ENCODE measurements at places on chromosomes 16 and 17.

- DNase-seq, result no peak
These were observed 210.2 kb downstream of the MSI2 start for GRCh38 chr17:57466521-57466920.

DNA sequence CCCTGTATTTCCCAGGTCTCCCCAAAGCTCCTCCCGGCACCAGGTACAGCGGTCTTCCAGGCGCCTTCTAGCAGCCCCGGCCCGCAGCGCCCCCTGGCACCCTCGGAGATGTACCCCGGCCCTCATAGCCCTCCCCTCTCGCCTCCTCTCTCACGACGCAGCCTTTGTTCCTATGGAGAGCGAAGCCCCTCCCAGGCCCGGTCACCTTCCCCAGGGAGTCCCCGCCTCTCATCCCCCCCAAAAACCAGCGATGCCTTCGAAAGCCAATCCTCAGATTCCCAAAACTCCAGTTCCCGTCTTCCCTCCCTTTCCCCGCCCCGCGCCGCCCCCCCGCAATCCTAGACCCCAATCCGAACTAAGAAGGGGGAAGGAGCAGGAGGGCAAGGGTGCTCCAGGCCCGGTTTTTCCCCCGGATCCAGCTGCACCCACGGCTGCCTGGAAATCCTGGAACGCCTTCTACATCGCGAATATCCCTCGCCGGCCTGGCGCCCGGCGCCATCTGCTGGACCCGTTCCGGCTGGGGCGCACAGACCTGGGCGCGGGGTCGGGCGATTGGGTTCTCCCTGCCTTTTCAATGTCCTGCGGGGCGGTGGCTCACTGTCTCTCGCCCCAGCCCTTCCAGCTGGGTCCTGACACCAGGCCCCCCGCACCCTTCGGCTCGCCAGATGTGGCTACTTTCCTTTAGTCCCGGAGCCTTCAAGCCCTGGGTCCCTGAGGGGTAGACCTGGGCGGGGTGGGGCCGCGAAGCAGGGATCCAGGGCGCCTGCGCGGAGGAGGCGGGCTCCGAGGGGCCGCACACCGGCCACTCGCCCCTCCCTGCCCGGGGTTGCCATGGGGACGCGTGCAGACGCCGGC, at the start of gene DNAH2:
DNAH2 (plus strand) TSS at position 844 of the 855 bp plus-strand sequence. CDS start 1,991 bp downstream, outside the sequence.
- peak; percentile 54 for DNase-seq

DNA sequence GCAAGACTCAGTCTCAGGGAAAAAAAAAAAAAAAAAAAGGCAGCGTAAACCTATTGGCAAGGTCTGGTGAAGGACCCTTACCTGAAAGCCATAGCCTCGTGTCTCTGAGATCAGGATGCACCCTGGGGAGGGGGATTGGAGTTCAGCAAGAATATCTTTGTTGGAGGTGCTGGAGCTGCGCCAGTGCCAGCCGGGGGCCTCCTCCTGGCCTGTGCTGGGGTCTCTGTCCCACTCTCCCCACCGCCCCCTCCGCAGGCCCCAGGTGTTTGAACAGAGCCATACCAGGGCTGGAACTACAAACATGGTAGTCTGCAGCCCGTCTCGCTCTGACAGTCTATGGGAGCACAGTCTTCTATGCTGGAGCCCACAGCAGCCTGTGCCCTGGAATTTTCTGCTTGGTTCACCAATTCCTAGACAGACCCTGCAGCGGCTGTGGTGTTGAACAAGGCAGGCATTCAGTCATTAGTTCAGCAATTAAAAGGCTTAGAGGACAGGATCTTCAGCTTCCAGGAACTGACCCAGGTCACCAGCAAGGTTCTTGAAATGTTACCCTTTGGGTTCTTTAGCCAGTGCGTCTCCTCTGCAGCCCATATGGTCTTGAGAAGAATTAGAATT, 42.2 kb upstream of the KIFC3 start:
- no peak for DNase-seq

DNA sequence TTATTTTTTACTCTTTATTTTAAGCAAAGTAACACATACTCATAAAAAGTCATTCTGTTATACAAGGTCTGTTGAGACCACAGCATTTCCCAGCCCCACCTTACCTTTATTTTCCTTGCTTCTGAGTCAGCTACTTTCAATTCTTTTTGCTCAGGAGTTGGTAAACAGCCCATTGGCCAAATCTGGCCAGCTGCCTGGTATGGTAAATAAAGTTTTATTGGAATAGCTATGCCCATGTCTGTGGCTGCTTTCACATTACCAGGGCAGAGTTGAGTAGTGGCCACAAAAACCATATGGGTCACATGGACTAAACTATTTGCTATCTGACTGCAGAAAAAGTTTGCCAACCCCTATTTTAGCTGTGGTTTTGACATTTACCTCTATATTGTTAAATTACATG, 3.4 kb upstream of the NSRP1 start:
- no peak for DNase-seq

DNA sequence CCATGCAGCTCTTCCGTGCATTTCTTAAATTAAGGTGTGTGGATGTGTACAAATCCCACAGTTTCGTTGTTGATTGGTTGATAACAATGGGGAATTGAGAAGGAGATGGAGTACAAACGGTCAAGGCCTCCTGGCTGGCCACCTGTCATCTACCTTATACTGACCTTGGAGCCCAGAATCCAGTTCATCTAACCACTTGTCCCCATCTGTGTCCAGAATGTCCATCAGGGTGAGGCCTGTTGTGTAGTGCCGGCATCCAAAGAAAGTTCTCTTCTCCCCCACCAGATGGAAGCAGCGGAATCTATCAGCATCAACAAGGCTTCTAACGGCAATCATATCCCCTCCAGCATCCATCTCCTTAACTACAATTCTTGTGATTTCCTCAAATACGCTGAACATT, 1.5 kb downstream of the GSDMB start:
- DNase-seq, result no peak

- peak; percentile 5 for DNase-seq
These were observed 17.4 kb downstream of the CSF3 start for GRCh38 chr17:40032322-40033320.

DNA sequence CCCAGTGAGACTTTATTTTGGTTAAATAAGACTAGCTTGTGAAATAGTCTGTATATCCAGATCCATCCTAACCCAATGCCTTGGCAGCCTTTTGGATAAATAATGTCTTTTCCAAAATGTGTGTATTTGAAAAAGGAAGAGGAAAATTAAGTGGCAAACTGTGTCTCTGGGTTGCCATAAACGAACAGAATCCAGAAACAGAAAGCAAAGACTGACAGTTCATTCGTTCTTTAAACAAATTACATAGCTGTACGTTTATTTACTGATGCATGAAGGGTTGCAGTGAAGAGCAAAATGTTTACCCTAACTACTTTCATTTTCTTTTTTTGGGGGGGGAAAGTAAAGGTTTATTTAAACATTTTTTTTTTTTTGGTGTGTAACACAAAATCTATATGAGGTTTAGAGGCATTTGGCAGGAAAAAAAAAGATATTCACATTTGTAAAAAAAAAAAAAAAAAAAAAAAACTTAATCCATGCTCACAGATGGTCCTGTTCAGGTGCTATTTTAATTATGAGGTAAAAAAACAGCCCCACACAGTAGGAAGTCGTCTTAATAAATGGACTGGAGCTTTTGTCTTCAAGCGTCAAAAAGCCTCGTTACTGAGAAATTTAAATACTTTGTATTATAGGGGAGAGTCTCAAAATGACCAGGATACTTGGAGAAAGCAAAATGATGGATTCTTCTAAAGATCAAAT, 245.9 kb downstream of the FTO start:
- no peak for DNase-seq

- DNase-seq, result peak; percentile 68
These were observed 20.8 kb downstream of the NPRL3 start for GRCh38 chr16:117379-118365.

DNA sequence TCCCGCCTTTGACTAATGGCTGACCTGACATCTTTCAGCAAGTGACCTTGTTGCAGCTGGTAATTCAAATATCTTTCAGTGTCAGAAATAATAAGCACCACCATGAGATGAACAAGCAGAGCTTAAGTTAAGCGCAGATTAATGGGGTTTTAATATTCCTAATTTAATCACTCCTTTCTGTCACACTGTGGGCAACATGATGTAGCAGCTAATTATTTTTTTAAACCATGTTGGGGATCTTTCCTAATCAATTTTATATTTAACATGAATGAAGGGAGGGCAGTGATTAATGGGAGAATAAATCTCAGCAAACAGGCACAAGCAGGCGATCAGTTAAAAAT, 353.6 kb upstream of the TNRC6C start:
- no peak for DNase-seq

DNA sequence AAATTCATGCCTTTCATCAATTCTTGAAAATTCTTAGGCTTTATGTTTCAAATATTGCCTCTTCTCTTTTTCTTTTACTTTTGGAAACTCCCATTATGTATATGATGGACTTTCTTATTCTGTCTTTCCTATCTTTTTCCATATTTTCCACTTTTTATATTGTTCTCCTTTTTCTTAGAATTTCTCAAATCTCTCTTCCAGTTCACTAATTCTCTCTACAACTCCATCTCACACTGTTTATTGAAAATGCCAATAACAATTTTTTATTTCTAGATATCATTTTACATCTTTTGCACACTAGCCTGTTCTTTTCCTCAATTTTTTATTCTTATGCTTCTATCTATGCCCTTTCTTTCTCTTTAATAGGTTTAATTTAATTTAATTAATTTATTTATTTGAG, 43.8 kb upstream of the EFCAB3 start:
- DNase-seq, result no peak

DNA sequence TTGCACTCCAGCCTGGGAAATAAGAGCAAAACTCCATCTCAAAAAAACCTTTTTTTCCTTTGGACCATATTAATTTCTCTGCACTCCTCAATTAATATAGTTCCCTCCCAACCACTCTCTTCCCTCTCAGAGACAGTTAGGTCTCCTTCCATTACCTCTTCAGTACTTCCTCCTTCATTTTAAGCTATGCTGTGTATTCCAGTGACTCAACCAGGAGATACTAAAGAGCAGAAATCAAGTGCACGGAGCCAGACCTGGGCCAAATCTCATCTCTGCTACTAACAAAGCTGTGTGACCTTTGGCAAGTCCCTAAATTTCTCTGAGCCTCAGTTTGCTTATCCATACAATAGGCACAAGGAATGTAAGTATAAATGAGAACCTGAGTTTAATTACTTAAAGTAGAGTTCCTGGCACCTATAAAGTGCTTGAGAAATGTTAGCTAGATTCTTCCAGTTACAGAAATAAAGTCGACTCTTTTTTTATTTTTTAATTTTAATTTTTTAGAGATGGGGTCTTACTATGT, 8.5 kb downstream of the PECAM1 start:
- DNase-seq, result no peak

GRCh38 chr16:568401-569258, 1.1 kb upstream of the PIGQ start:
- no peak for DNase-seq

DNA sequence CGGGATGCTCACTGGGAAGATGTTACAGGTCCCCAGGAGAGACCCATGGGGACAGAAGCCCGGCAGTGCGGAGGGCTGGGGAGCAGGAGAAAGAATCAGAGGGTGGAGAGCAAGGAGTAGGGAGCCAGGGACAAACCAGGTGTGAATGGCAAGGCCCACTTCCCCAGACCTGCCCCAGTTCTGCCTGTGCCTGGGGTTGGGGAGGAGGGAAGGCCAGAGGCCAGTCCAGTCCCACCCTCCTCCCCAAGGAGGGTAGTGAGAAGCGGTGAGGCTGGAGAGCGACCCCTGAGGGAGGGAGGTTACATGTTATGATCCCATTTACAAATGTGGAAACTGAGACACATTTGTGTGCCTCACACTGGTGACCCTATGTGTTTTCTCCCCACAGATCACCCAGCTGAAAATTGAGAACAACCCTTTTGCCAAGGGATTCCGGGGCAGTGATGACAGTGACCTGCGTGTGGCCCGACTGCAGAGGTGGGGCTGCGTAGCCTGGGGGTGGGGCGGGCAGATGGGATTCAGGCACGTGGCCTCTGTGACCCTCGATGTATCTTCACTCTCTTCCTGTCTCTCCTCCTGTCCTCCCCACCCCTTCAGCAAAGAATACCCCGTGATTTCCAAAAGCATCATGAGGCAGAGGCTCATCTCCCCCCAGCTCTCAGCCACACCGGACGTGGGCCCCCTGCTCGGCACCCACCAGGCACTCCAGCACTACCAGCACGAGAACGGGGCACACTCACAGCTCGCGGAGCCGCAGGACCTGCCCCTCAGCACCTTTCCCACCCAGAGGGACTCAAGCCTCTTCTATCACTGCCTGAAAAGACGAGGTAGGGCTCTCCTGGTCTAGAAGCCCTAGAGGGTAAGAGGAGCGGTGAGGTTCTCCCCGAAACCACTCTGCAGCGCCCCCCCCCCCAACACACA, 27.5 kb downstream of the TBX4 start:
- no peak for DNase-seq

- no peak for DNase-seq
These were observed 60.6 kb downstream of the IRX6 start for GRCh38 chr16:55384288-55385247.

GRCh38 chr17:70544317-70544716, 375.0 kb downstream of the KCNJ2 start:
- no peak for DNase-seq

DNA sequence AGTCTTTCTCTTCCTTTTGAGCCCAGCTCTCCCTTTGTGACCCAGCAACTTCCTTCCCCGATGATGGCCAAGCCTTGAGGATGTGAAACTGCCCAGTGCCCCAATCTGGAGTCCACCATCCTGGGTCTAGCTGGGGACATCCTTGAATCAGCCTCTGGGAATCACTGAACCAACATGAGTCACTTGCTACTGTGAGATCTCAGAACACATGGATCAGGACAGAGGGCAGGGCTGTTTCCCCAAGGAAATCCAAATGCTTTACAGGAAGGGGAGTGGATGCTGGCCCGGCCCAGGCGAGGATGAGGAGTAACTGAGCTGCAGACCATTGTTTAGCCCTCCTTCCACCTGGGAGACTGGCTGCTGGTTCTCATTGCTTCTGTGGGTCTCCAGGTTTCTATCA, 547.6 kb downstream of the WWOX start:
- no peak for DNase-seq

GRCh38 chr16:58614860-58615259, 14.8 kb downstream of the CNOT1 start:
- no peak for DNase-seq

GRCh38 chr17:19664136-19664820, 15.7 kb downstream of the ALDH3A2 start:
- no peak for DNase-seq

- DNase-seq, result no peak
These were observed 204.1 kb downstream of the COPRS start for GRCh38 chr17:31654936-31655335.

GRCh38 chr16:66250686-66251431, 115.6 kb upstream of the CDH5 start:
- no peak for DNase-seq

GRCh38 chr16:3468501-3468900, 25.0 kb downstream of the NAA60 start:
- no peak for DNase-seq

DNA sequence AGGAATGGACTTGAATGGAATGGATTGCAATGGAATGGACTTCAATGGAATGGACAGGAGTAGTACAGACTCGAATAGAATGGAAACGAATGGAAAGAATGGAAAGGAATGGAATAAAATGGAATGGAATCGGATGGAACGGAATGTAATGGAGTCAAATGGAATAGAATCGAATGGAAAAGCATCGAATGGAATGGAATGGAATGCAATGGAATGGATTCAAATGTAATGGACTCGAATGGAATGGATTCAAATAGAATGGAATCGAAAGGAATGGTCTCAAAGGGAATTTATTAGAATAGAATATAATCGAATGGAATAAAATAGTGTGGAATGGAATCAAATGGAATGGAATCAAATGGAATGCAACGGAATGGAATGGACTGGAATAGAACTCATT, 484.9 kb upstream of the WSB1 start:
- DNase-seq, result no peak

- no peak for DNase-seq
These were observed 206.5 kb upstream of the GOT2 start for GRCh38 chr16:58940609-58941008.
